ENCODE measurements at places on chromosomes 7 and 10.

GRCh38 chr10:11462071-11462470 is 149.4 kb downstream of the USP6NL start:
- DNase-seq: no peak

- no peak for DNase-seq
Measured at GRCh38 chr7:36203071-36203790, 50.2 kb downstream of the EEPD1 start.

GRCh38 chr7:104883248-104883717 is 130.7 kb upstream of the KMT2E start:
- no peak for DNase-seq

DNA sequence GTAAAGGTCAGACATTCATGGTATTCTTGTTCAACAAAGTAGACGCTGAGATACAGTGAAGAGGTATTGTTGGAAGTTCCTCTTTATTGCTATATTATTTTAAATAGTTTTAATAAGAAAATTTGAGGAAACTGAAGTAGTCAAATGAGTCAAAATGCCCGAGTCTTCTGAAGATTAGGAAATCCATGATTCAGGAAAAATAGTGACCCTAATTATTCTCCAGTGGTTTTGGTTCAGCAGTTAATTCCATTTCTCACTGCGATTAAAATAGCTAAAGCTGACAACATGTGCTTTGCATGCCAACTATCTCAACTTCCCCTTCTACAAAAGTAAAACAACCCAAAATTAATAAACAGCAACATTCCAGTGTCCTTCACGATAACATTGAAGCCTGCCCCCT is 32.7 kb upstream of the PFKP start:
- DNase-seq: no peak

DNA sequence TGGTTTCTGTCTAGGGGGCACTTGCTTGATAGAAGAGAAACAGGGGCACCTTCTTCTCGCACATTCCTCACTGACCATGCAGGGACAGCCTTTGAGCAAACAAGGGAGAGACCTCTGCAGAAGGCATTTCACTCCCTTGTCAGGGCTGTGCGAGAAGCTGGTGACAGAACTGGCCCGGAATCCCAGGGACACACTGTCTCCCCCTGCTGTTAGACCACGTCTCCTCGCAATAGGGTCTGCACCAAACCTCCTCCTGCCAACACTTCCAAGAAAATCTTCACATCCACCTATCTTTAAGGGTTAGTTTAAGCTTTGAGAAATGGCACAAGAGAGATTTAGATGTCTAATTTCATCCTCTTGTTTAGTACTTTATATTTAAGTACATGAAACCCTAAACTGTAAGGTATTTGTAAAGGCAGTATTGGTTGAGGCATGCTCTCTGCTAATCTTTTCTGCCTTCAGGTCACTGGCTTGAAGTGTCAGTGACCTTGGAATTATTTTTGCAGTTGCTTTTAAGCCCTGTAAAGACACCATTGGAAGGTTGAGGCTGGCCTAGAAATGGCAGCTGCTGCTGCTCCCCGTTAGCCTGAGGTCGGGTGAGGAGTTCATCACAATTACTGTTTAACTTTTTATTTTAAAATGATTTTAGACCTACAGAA is 37.0 kb downstream of the RBM20 start:
- DNase-seq: no peak

GRCh38 chr10:110373059-110373458 is 68.3 kb upstream of the SMNDC1 start:
- no peak for DNase-seq

DNA sequence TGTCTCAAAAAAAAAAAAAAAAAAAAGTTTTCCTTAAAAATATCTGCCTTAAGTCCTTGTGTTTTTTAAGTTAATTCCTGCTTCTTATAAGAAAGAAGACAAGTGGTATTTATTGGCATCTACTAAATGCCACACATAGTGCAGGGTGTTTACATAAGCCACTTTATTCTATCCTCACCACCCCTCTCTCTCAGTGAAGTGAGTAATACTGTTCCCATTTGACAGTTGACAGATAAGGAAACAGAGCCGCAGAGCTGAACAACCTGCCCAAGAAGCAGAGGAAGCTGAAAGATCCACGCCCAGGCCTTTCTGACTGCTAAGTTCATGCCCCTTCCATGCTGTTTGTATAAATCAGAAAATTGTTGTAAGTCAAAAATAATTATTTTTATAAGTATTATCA is 54.1 kb downstream of the ABLIM1 start:
- DNase-seq: no peak

DNA sequence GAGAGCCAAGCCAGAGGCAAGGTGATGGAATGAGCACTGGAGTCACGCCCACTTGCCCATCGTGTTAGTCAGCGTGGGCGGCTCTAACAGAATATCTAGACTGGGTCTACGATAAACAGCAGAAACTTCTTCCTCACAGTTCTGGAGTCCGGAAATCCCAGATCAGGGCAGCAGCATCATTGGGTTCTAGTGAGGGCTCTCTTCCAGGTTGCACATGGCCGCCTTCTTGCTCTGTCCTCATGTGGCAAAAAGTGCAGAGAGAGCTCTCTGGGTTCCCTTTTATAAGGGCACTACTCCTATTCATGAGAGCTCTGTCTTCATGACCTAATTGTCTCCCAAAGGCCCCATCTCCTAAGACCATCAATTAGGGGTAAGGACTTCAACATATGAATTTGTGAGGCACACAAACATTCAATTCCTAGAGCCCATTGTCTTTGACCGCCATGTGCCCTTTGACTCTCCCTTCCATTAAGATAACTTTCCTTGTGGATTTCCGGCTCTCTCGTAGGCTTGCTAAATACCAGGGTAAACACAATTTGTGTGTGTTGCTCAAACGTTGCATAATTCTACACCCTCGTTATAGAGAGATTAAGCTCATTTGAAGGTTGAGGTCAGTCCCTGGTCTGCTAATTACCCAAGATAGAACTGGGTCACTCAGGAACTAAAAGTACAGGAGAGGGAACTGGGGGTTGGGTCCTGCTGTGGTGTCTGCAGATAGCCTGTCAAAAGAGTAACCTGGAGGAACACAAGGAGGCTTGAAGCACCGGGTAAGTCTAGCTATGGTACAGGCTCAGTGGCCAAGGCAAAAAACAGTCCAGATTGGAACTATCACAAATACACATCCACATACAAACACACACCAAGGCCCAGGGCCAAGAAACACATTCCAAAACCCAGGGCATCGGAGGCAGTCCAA is 28.7 kb upstream of the USP6NL start:
- no peak for DNase-seq

DNA sequence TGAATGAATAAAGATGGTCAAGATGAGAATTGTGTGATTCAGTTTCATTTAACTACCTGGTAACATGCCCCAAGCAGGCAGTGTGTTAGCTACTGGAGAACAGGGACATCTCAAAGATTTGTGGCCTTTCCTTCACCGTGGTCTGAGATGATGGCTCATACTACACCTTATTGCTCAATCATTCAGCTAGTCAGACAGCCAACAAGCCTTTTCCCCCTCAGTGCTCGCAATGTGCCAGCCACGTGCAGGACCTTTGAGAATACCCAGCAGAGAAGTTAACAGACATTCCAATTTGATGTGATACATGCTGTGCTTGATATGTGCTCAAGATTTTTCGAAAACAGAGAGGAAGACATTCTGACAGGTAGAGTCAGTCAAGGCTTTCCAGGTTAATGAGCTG is 562.8 kb downstream of the SUGCT start:
- no peak for DNase-seq

DNA sequence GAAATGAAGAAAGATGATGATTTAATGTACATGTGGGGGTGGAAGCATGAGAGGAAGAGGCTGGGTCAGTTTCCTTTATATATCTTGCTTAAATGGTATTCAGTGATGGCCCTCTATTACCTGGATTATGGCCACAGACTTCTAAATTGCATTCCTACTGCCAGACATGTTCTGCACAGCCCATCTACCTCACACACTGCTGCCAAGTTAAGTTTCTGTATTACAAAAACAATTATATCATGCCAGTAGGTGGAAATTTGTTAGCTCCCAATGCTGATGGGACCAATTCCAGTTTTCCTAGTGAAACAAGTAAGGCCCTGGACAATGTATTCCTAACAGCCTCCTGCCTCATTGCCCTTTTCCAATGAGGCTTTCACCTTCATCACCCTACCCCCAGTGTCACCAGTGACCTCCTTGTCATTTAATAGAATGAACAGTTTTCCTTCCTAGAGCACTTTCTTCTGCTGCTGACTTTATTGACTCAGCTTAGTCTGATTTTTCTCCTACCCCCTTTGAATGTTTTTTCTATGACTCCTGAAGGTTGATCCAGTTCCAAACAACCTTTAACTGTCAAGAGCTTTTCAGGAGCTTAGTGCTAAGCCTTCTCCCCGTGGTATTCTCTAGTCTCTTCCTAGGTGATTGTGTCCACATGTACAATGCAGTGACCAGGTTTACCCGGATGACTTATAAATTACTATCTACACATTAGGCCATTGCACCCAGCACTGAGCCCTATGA is 316.6 kb upstream of the ANKRD30A start:
- no peak for DNase-seq

DNA sequence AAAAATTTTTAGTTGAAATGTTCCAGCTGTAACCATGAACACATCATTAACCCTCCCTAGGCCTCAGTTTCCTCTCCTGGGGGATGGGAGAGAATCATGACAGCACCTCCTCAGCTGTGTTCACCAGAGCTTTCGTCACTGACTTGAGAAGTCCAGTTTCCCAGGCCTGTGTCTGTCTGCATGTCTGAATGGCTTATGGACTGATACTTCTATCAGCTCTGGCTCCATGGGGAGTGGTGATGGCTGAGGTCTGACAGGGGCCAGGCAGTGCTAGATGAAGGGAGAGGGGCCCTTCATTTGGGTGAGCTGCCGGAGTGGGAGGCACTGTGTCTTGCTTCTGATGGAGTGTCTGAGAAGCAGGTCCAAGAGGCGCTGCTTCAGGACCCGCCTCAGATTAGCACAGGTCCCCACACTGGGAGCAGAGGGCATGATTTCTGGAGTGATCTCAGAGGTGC is 192.9 kb downstream of the PTPN20 start:
- DNase-seq: no peak

GRCh38 chr10:99329554-99330346 is 594 bp downstream of the CNNM1 start:
- DNase-seq: no peak

- DNase-seq: no peak
Measured at GRCh38 chr10:52801947-52802346, 29.4 kb upstream of the MBL2 start.

GRCh38 chr7:134847851-134848588 is 68.6 kb downstream of the CALD1 start:
- no peak for DNase-seq

- DNase-seq: peak; percentile 0
Measured at GRCh38 chr7:114759347-114760062, 162.4 kb upstream of the MDFIC start.

DNA sequence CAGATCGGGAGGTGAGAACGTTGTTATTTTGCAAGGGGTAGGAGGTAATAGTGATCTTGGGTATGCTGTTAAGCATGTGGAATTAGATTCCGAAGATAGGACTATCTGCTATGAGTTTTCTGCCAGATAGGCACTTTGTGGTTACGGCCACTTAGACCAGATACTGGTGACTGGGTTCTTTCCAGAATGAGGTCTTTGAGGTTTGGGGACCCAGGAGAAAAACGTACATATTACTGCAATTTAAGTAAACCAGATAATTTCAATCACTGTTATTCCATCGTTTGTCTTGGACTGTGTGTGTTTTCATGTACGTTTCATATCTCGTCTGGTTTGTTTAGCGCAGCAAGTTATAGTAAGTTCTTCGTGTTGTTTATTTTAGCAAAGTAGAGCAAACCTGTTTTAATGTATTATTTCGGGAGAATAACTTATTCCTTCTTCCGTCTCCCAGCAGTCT is 312 bp downstream of the ARL4A start:
- no peak for DNase-seq

- no peak for DNase-seq
Measured at GRCh38 chr10:71771204-71771603, 2.1 kb downstream of the VSIR start.

Data from LNCaP clone FGC (cell line).